ENCODE measurements at places on chromosomes 6 and 20. TPM values are rescaled to one million over a fixed set of nuclear protein-coding genes. Genes with fewer than 3 reads are reported as not detected.
A peak's percentile ranks its signal among the peaks of the same experiment; 100 is the strongest.

DNA sequence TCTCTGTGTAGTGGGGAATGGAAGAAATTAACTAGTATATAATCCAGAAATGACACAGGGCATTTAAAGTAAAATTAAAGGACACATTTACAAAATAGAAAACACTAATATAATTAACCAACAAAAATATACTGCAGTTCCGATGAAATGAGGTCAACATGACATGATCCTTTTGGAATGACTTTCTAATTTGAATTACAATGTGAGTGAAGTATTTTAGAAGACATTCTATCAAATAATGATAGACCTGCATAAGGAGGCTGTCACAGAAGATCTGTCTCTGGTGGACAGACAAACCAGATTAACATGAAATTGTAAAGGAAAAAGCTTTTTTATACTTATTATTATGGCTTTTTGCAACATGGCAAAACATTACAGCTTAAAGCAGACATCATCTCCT is 100.6 kb upstream of the FAM184A start:
- peaks cover 32% of the 10 kb centered on the region for H3K4me1 ChIP-seq
- no peak overlapping the region for H3K27ac ChIP-seq
- H3K36me3 ChIP-seq: peaks cover 1% of the 10 kb centered on the region
- peaks cover 6% of the 10 kb centered on the region for H3K27me3 ChIP-seq

DNA sequence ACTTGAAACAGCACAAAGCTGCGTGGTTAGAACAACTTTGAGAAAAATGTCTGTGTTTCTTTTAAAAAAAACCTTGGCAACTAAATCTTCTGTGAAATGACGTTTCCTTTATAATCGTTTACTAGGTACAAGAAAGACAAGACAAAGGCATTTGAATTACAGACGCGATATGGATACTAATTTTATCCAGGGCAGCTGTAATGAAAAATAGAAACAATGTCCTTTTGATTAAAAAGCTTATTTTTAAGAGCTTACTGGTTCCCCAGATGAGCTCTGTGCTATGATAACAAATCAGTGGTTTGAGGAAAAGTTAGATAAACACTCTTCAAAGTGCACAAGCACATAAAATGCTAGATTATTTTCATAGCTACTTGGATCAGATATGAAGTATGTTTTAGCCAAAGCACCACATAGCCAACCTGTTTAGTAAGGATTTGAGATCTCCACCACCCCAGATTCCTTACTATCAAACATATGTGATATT is 1.6 kb upstream of the SYNCRIP start:
- H3K27me3 ChIP-seq: peaks cover 32% of the 10 kb centered on the region
- H3K4me3 ChIP-seq: peak overlapping the region; percentile 93

- no peak overlapping the region for H3K27ac ChIP-seq
- H3K4me1 ChIP-seq: no peaks in the 10 kb centered on the region
- peaks cover 10% of the 10 kb centered on the region for H3K27me3 ChIP-seq
- DNase-seq: no peak
These were observed 13.3 kb upstream of the PTPN1 start for GRCh38 chr20:50496773-50497385.

GRCh38 chr6:132210886-132211563 is 190.2 kb downstream of the MOXD1 start:
- no peaks in the 10 kb centered on the region for H3K4me1 ChIP-seq
- no peak overlapping the region for H3K4me3 ChIP-seq
- no peak overlapping the region for H3K27ac ChIP-seq
- no peaks in the 10 kb centered on the region for H3K36me3 ChIP-seq
- H3K27me3 ChIP-seq: peaks cover 4% of the 10 kb centered on the region
- DNase-seq: no peak

GRCh38 chr6:103081876-103082630 is 1688.5 kb downstream of the GRIK2 start:
- no peaks in the 10 kb centered on the region for H3K27me3 ChIP-seq
- no peak overlapping the region for H3K4me3 ChIP-seq
- peaks cover 3% of the 10 kb centered on the region for H3K36me3 ChIP-seq
- DNase-seq: no peak
- H3K27ac ChIP-seq: no peak overlapping the region
- H3K4me1 ChIP-seq: no peaks in the 10 kb centered on the region

- DNase-seq: peak; percentile 65
- no peaks in the 10 kb centered on the region for H3K27me3 ChIP-seq
- peak overlapping the region; percentile 87 for H3K4me3 ChIP-seq
- peaks cover 45% of the 10 kb centered on the region for H3K4me1 ChIP-seq
- H3K27ac ChIP-seq: peak overlapping the region; percentile 96
These were observed 13.4 kb downstream of the FAM110A start for GRCh38 chr20:846894-847278.

GRCh38 chr20:49983123-49983847 is 505 bp downstream of the SNAI1 start:
- peaks cover 4% of the 10 kb centered on the region for H3K27me3 ChIP-seq
- H3K27ac ChIP-seq: peak overlapping the region; percentile 45
- H3K4me3 ChIP-seq: peak overlapping the region; percentile 76
- H3K4me1 ChIP-seq: peaks cover 23% of the 10 kb centered on the region
- DNase-seq: no peak

DNA sequence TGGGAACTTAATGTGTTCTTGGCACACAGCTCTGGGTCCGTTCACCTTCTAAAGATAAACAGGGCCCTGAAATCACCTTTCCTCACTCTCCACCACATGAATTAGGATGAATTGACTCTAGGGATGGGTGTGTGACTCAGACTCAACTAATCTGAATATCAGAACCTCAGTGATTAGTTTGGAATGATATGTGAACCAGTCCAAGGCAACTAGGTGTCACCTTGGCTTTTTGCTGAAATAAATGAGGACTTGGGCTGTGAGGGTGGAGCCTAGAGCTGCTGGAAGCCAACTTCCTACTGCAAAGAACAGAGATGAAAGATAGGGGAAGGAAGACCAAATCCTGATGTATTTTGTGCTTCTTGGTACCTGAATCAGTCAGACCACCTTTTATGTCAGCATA is 132.0 kb upstream of the RNF24 start:
- H3K27me3 ChIP-seq: peaks cover 26% of the 10 kb centered on the region
- peaks cover 4% of the 10 kb centered on the region for H3K36me3 ChIP-seq
- no peak overlapping the region for H3K27ac ChIP-seq

GRCh38 chr6:143009851-143010250 is 50.8 kb upstream of the AIG1 start:
- H3K36me3 ChIP-seq: no peaks in the 10 kb centered on the region
- H3K4me1 ChIP-seq: no peaks in the 10 kb centered on the region
- DNase-seq: no peak
- no peak overlapping the region for H3K27ac ChIP-seq
- peaks cover 3% of the 10 kb centered on the region for H3K27me3 ChIP-seq

DNA sequence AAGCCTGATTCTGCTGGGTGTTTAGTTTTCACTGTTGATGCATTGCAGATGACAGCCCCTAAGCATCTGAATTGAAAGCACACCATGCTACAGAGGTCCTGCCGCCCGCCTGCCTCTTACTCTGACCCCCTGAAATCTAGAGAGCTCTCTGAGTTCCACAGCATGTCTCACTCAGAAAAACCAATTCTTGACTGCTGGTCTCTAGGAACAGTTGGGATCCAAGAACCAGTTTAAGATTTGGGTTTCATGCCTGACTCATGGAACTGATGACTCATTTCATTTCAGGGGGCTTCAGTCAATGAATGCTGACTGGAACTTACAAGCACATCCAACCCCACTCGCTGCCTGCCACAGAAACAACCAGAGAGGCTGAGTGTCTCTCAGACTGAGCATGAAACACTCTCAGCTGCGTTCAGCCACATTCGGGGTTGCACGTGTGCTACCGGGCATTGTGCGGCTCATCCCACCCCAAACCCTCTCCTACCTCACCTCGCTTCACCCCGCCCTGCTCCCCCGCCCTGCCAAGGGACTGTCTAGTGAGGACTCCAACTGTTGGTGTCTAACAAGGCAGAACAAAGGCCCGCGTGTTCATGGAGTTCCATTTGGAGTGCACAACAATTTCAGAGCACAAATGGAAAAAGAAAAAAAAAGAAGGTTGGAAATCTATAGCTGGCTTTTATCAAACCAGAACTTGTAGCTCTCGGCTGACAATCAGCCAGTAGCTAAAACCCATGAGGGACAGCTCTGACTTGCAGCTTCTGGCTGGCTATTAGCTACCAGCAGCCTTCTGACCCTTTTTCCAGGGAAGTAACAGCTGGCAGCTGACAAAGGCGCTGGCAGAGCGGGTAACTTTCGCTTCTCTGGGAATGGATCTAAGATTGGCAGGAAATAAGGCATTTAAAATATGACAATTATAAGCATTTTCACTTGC is 20.0 kb upstream of the TRAF3IP2 start:
- no peak overlapping the region for H3K4me3 ChIP-seq
- H3K36me3 ChIP-seq: peaks cover 15% of the 10 kb centered on the region
- DNase-seq: no peak
- H3K27me3 ChIP-seq: no peaks in the 10 kb centered on the region
- no peaks in the 10 kb centered on the region for H3K4me1 ChIP-seq

GRCh38 chr6:27836783-27837624 is 75.2 kb downstream of the OR2B2 start:
- no peak overlapping the region for H3K4me3 ChIP-seq
- H3K4me1 ChIP-seq: peaks cover 9% of the 10 kb centered on the region
- no peaks in the 10 kb centered on the region for H3K27me3 ChIP-seq
- no peak overlapping the region for H3K27ac ChIP-seq
- peak; percentile 84 for DNase-seq

GRCh38 chr6:52741872-52742271 is 21.4 kb downstream of the GSTA2 start:
- H3K36me3 ChIP-seq: no peaks in the 10 kb centered on the region
- H3K4me1 ChIP-seq: no peaks in the 10 kb centered on the region
- peaks cover 7% of the 10 kb centered on the region for H3K27me3 ChIP-seq
- no peak overlapping the region for H3K4me3 ChIP-seq
- no peak overlapping the region for H3K27ac ChIP-seq

GRCh38 chr6:132964101-132964867 is 149.9 kb downstream of the RPS12 start:
- H3K4me1 ChIP-seq: no peaks in the 10 kb centered on the region
- H3K4me3 ChIP-seq: no peak overlapping the region
- H3K27me3 ChIP-seq: peaks cover 3% of the 10 kb centered on the region

- DNase-seq: peak; percentile 76
- H3K4me3 ChIP-seq: peak overlapping the region; percentile 96
- H3K36me3 ChIP-seq: peaks cover 2% of the 10 kb centered on the region
- peaks cover 50% of the 10 kb centered on the region for H3K4me1 ChIP-seq
- H3K27ac ChIP-seq: peak overlapping the region; percentile 95
These were observed 2.8 kb upstream of the RNASET2 start for GRCh38 chr6:166958926-166959861.

GRCh38 chr20:64062276-64062595 is 762 bp upstream of the TCEA2 start:
- H3K36me3 ChIP-seq: no peaks in the 10 kb centered on the region
- no peak for DNase-seq
- H3K27me3 ChIP-seq: peaks cover 6% of the 10 kb centered on the region
- H3K27ac ChIP-seq: no peak overlapping the region
- H3K4me1 ChIP-seq: peaks cover 28% of the 10 kb centered on the region

DNA sequence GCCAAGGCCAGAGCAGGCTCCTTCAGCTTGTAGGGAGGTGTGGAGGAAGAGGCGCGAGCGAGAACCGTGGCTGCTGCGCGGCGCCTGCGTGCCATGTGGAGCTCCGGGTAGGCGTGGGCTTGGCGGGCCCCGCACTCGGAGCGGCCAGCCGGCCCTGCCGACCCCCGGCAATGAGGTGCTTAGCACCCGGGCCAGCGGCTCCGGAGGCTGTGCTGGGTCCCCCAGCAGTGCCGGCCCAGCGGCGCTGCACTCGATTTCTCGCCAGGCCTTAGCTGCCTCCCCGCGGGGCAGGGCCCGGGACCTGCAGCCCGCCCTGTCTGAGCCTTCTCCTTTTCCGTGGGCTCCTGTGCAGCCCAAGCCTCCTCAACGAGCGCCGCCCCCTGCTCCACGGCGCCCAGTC is 32.9 kb upstream of the SIRT5 start:
- no peak overlapping the region for H3K27ac ChIP-seq
- H3K27me3 ChIP-seq: no peaks in the 10 kb centered on the region
- no peak overlapping the region for H3K4me3 ChIP-seq
- H3K4me1 ChIP-seq: no peaks in the 10 kb centered on the region

TREML1 gene
- not detected for polyA plus RNA-seq

LY6G5B gene
- polyA plus RNA-seq: 0.47 TPM

IP6K3 gene
- polyA plus RNA-seq: not detected

OR2H1 gene
- polyA plus RNA-seq: not detected

Data from immature natural killer cell (primary cell).